Right renal pelvis (tissue), 4 donors: ENCODE measurements at places on chromosomes 2 and 18. TPM values are rescaled to one million over a fixed set of nuclear protein-coding genes. Genes with fewer than 3 reads are reported as not detected.

SCYGR5 gene
- not detected for polyA plus RNA-seq

DNA sequence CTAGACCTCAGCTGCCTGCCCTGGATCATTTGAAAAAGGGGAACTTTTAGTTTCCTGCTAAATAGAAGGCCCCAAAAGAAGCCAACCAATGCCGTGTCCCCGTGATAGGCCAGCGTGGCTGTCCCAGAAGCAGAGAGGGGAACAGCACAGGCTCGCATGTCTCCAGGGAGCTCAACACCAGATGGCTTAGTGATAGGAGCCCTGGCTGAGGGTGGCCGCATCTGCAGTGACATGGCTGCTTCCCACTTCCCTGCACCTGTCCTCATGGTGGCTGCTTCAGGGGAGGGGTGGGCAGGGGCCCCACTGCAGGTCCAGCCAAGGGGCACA is 79.6 kb downstream of the MBP start:
- no peak for DNase-seq

DNA sequence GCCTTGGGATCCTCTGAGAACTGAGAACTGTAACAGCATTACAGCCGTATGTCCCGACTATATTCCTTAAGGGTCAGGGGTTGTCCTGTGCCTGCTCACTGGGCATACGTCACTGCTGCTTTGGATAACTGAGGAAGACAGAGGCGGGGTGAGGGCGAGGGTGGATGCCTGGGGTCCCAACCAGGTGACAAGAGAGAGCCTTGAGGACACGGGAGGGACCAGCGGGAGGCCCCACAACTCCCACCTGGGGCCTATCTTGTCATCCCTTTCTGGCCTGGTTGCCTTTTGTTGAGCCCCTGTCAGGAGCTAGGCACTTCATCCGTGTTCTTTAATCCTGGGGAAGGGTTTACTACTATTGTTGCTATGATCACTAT is 28.8 kb downstream of the INPP5D start:
- DNase-seq, result no peak

ACVR1C gene
- polyA plus RNA-seq, result 0.35 TPM

DNA sequence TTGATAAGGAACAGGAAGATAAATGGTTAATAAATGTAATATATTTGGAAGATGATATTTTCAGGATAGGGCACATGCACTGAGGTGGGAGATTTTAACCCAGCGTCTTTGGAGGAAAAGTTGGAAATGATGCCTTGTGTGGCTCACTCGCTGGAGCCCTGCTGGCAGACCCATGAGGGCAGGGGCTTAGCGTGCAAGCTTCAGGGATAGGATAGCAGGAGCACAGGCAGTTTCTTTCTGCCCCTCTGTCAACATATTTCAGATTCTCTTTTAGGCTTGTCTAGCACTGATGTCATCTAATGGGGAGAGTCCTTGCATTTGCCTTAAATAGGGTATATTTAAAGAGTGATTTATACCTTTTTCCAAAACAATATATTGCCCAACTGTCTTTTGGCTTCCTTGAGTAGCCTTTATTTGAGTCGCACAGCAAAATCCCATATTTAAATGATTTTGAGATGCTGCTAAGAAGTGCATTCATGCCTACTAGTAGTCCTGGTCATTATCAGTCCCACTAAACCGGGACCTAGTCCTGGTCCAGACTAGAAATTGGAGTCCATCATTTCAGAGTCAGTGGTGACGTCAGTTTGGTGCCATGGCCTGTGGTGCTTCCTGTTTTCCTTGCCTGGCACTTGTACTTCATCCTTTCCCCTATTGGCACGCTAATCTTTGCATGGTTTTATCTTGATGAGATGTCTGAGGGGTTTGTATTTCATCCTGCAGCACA is 45.8 kb downstream of the SH3RF3 start:
- DNase-seq, result no peak

GRCh38 chr2:159290289-159290907 is 3.9 kb upstream of the WDSUB1 start:
- no peak for DNase-seq

GRCh38 chr2:240233885-240234502 is 93.5 kb upstream of the OTOS start:
- DNase-seq, result no peak

DNA sequence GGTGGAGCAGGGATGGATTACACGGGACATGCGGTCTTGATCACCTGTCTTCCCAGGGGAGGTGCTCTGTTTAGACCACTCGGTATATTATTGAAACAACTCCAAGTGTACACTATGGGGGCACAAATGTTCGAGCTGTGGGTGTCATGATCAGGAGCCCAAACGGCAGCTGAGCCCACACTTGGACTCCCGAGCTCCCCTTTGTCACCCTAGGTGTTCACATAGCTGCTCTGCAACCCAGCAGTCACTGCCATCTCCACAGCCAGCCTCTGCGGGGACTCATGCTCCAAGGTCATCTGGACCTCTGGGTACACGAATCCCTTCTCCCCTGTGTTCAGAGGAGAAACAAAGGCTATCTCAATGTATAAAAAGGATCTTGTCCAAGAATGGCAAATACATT is 46.0 kb downstream of the CAPN13 start:
- DNase-seq, result no peak
